ENCODE measurements at places on chromosomes 12 and 14.

- peak; percentile 17 for DNase-seq
Measured at GRCh38 chr12:40325349-40325960, 100.7 kb downstream of the LRRK2 start.

DNA sequence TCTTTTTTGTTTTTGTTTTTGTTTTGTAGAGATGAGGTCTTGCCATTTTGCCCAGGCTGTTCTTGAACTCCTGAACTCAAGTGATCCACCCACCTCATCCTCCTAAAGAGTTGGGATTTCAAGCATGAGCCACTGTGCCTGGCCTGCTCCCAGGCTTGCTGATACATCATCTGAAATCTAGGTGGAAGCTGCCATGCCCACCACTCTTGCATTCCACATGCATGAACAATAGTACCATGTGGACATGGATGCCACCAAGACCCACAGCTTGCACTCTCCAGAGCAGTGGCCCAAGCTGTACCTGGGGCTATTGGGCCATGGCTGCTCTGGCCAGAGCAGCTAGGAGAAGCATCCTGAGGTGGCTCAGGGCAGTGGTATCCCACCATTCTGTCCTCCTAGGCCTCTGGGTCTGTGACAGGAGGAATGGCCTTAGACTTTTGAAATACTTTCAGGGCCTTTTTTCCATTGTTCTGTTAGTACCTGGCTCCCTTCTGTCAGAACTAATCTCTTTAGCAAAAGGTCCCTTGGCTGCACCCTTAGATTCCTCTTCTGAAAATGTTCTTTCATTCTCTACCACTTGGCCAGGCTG is 13.7 kb downstream of the FLVCR2 start:
- no peak for DNase-seq

DNA sequence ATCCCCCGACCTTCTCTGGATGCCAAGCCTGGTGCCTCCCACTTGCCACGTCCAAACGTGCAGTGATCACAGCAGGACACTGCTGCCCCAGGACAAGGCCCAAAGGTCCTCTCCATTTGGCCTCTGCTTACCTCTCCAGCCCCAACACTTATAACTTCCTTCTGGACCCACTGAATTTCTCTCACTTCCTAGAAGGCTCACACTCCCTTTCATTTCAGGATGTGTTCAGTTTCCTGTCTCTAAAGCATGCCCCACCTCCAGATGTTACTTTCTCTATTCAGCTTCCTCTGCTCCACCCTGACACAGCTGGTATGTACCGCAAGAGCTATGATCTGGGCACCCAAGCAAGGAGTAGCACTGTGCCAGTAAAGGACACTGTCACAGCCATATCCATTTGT is 33.0 kb downstream of the CDKL1 start:
- no peak for DNase-seq

- no peak for DNase-seq
Measured at GRCh38 chr12:22473212-22473611, 71.1 kb downstream of the C2CD5 start.

DNA sequence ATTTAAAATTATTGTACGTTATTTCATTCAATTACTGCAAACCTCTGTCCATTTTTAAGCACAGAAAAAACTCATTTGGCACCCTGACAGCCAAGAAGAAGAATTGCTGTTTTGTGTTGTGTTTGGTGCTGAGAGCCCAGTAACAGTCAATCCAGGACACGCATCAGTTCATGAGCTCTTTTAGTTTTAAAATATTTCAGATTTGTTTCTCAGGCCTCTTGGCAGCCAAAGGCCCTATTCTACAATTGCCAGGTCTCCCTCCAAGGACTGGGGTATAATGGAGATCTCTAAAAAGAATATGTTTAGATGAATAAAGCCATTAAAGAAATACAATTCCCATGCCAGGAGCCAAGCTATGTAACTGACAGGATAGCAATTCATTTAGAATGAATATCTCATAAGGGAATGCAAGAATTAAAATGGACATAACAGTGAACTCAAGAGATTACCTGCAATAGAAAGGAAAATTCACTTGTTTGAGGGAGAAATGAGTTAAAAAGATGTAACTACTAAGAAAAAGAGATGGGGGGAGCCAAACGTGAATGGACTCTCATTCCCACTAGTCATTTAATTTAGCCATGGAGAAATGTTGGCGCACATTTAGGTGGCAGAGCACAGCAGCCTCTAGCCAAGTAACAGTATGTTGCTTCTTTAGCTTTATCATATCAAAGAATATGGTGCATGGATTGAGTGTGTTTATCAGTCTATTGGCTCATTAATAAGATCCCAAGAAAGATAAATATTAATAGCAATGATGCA is 140.6 kb upstream of the PELI2 start:
- no peak for DNase-seq

DNA sequence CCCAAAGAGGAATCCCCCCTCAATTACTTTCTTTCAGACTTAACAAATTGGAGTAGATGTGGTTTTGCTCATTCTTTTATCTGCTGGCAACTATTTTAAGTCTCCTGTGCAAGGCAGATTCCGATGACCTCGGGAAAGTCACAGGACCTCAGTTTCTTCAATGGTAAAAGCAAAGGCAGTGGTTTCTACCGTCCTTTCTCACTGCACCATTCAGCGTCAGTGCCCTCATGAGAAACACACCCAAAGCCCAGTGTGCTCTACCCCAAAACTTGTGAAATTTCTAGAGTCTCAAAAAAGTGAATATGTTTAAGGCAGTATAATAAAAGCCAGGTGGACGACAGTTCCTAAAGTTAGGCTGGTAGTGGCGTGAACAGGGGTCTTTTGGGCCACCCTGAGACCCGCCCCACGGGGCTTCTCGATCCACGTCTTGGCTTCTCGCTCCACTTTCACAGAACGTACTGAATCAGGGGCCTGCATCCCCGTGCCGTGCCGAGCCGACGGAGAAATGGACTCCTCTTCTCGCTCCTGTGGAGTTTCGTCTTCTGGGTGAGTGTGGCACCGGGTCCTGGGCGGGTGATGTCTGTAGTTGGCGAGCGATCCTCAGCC is 1.3 kb upstream of the ARHGAP5 start:
- DNase-seq = no peak

GRCh38 chr12:107948391-107948945 is 174.0 kb downstream of the ASCL4 start:
- no peak for DNase-seq

- no peak for DNase-seq
Measured at GRCh38 chr14:77314043-77314442, 6.6 kb downstream of the POMT2 start.

DNA sequence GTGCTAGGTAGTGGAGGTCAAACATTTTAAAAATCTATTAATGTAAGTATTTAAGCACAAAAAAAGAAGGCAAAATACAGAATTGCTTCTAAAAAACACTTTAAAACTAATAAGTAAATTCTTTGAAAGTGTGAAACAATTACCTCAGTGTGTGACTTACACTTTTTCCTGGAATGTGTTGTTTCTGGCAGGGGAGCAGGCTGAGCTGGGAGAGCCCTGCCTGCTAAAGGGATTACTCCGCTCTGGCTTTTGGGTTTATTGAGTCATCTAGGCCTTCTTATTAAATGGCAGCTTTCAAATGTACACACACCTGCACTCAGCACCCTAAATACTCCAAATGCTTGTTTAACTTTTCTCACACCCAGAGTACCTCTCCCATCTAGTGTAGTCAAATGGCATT is 279.8 kb downstream of the AKAP6 start:
- no peak for DNase-seq

- peak; percentile 80 for DNase-seq
Measured at GRCh38 chr12:109714141-109714912, 702 bp downstream of the FAM222A start.

DNA sequence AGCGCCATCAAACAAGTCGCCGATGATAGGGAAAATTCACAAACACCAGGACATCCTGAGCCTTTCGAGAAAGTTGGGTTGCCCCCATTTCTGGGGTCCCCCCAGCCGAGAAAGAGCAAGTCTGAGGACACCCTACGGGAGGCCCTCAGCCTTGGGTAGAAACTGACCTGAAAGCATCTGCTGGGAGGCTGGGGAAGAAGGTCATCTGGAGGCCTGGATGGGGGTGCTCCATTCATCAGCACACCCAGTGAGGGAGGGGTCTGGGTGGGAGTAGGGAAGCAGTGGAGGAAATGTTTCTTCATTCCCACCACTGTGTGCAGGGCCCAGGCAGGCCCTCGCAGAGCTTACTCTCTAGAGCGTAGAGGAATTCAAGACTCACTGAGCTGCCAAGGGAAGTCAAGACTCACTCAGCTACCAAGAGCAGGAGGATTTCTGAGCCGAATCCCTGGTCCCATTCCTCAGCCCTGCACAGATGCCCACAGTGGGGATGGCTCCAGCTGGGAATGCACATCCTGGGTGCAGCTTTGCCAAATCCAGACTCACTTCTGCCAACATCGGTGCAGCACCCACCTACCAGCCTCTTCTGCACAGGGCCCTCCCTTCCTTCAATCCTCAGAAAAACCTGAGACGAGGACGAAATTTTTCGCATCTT is 38.1 kb downstream of the DIO3 start:
- no peak for DNase-seq

DNA sequence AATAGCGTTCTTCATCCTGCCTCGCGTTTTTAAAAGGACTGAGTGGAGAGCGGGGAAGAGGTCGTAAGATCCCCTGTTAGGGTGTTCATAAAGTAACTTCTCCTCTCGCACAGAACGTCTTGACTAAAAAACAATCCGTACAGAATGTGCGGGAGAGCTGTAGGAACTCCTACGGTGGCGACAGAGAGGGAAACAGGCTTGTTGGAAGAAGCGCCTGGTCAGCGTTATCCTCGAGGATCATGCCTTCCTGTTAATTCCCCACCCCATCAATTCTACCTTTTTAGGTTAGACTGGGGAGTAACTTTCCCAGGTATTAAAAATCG is 399 bp upstream of the WASHC4 start:
- no peak for DNase-seq

GRCh38 chr14:90981636-90982035 is 78.8 kb downstream of the RPS6KA5 start:
- no peak for DNase-seq

GRCh38 chr14:32254952-32255679 is 52.0 kb upstream of the RNU6-8 start:
- DNase-seq = peak; percentile 68

- no peak for DNase-seq
Measured at GRCh38 chr12:63898764-63899337, 54.4 kb downstream of the SRGAP1 start.

DNA sequence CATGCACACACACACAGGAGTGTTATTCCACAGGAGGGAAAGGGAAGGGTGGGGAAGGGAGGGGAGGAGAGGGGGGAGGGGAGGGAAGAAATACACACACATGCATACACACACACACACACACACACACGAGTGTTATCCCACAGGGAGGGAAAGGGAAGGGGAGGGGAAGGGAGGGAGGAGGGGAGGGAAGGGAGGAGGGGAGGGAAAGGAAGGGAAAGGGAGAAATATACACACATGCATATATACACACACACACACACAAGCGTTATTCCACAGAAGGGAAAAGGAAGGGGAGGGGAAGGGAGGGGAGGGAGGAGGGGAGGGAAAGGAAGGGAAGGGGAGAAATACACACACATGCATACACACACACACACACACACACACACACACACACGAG is 19.6 kb upstream of the FBRSL1 start:
- no peak for DNase-seq

DNA sequence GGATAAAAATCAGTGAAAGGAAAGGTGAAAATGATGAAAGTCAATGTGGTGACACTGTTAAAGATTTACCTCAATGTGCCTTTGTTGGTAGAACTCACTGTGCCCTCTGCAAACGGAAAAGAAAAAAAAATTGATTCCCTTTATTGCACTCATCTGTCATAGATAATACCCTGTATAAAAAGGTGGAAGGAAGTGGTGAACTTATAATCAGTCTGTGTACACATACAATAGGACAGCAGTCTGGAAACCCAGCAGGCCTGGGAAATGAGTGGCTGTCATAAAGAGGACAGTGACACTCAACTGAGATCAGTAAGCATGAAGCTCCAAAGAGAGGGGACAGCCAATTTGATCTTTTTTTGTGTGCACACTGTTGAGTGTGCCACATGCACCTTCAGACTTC is 364.7 kb downstream of the NOVA1 start:
- no peak for DNase-seq

DNA sequence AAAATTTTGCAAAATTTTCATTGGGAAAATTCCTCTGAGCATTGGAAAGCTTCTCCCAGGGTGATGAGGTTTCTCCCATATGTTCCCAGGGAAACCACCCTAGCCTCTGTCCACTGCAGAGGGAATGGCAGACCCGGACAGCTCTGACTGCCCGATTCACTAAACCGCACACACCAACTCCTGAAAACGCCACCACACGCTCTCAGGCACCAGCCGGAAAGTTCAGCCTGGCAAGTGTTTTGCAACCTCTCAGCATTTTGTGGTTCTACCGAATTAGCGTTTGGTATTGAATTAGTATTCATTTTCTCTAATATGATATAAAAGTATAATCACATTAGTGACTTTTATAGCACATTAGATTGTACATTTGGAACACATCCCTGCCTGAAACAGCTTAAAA is 213.4 kb downstream of the PHETA1 start:
- DNase-seq = no peak

DNA sequence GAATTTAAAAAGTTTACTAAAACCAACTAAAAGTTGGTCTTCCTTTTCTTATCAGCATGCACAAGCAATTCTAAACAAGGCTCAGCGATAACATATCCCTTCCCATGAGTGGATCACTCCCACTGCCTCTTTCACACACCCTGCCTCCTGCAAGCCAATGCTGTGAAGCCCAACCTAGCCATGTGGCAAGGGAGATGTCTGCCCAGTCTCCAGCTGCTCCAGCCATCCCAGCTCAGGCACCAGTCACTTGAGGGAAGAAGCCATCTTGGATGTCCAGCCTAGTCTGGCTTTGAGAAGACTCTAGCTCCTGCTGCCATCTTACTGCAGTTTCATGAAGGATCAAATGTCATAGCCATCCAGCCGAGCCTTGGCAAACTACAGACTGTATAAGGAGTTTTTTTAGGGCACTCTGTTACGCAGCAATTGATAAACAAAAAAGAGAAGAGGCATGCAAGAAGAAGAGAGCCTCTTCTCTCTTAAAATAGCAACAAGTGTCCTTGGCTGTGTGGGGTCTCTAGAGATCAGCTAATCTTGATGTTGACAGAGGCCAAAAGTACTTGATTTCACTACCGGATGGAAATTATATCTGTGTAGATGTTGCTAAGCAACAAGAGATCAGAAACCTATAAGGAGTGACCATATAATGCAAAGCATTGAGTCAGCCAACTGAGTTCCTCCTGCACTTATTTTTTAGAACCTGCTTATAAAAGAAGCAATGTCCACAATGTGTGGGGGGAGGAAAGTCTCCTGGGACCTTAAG is 108.9 kb downstream of the PTCSC3 start:
- no peak for DNase-seq

GRCh38 chr12:31246470-31246850 is 79.5 kb downstream of the SINHCAF start:
- no peak for DNase-seq

- no peak for DNase-seq
Measured at GRCh38 chr14:61145903-61146481, 135.1 kb downstream of the TMEM30B start.

GRCh38 chr12:28771968-28772367 is 377.1 kb upstream of the FAR2 start:
- DNase-seq = no peak

DNA sequence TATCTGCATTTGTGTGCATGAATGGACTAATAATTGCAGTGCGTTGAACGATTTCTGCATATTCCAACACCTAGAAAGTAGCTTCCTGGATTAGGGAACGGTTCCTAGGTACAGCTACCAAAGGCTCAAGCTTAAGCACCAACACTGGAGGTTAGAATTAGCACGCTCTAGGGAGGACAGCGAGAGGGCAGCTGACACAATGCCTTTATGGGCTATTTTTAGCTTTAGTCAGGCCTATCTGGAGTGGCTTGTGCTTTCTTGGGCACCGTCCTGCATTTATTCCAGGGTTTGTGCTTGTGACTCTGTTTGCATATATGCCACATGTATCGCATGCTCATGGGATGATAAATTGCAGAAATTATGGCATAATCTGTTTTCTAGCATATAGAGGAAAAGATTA is 13.7 kb downstream of the ETV6 start:
- peak; percentile 31 for DNase-seq
